Central memory CD4-positive, alpha-beta T cell (primary cell): ENCODE measurements at places on chromosomes 13 and 19.

GRCh38 chr19:17926044-17926443, 6.8 kb upstream of the CCDC124 start:
- no peak for DNase-seq

DNA sequence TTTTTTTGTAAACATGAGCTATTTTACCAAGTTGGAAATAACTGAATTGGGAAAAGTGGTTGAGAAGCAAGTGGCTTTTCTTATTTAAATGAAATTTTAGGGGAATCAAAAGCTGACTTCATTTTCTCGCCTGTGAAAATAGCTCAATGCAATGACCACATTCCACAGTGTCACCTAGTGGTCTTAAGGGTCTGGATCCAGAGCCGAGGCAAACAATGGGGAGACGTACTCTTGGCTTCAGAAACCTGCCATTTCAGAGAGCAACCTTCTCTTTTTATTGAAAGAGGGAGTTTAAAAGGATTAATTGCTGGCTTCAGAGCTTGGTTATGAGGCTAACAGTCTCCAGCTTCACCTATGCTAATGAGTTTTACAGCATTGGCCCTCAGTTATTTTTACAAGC, 39.7 kb upstream of the RXFP2 start:
- DNase-seq, result no peak

DNA sequence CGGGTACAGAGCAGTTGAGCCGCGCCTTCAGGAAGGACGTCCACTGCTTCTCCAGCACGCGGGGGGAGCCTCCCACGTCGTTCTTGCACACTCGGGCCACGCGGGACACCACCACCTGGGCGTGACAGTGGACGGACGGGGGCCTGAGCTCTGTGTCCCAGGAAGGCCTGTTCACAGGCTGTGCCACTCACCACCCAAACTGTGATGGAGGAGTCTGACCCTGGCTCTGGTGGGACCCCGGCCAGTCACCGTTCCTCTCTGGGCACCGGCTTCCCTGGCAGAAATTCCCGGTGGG, 7.0 kb downstream of the SEMA6B start:
- DNase-seq, result no peak

GRCh38 chr13:85799097-85799582, at the start of gene SLITRK6:
Gene SLITRK6, minus strand, starts transcription at chr13:85799419. Its CDS starts 2,911 bp downstream, at chr13:85796508.
- no peak for DNase-seq

GRCh38 chr13:85386424-85386823, 412.8 kb downstream of the SLITRK6 start:
- no peak for DNase-seq

DNA sequence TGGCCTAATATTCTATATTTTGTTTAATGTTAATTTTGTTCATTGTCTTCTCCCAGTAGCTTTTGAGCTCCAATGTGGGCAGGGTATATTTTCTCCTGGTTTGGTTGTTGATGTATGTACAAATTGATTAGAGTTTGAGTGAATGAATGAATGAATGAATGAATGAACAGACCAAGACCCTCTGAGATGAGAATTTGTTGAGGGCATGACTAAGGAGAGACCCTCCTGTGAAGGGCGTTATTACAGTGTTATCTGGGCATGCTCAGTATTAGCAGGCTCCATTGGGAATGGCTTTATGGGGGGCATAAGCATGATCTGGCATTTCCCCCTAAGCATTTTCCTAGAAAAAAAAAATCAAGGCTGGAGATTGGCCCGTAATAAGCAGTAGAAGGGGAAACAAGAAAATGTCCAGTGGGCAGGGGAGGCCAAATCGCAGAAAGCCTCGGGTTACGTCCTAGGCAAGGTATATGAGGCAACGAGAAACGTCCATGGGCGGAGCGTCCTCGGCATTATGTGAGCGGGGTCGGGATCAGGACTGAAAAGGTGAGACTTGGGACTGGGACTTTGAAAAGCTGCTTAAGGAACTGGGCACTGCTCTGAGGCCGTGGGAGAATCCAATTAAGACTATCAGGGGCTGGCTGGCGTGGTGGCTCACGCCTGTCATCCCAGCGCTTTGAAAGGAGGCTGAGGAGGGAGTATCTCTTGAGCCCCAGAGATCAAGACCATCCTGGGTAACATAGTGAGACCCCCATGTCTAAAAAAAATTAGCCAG, 904 bp upstream of the ARHGAP33 start:
- no peak for DNase-seq

- DNase-seq, result no peak
Measured at GRCh38 chr13:48873587-48873986, 102.1 kb upstream of the FNDC3A start.

DNA sequence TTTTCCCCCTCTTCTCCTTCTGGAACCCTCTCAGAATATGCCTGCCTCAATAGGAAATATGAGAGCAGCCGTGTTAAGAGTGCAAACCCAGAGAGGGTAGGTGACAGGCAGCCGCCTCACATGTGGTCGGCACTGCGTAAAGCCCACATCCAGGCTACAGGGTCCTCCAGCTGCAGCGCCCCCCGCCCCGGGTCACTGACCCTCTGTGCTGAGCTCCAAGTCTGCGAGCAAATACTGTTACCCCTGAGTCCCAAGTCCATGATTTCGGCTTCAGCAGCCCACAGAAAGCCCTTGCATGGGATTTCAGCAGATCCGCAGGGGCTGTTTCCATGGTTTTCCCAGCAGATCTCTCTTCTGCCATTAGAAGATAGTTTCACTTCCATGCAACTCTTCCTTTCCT, 186.9 kb upstream of the IRS2 start:
- DNase-seq, result no peak
